ENCODE measurements at places on chromosomes 12 and 14.

- DNase-seq, result no peak
Observed at GRCh38 chr12:5808981-5809380, 136.1 kb downstream of the ANO2 start.

- peak; percentile 61 for DNase-seq
Observed at GRCh38 chr14:80212023-80212397, 706 bp upstream of the DIO2 start.

GRCh38 chr12:89977405-89978085 lies 268.9 kb upstream of the ATP2B1 start:
- no peak for DNase-seq

DNA sequence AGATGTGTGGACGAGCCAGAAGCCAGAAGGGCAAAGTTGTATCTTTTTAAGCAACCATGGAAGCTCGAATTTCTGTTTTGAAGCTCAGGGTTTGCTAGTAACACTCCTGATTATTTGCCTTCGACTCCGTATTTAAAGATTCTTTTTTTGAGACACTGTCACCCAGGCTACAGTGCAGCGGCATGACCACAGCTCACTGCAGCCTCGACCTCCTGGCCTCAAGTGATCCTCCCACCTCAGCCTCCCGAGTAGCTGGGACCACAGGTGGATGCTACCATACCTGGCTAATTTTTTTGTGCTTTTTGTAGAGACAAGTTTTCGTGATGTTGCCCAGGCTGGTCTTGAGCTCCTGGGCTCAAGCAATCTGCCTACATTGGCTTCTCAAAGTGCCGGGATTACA lies 18.7 kb upstream of the OASL start:
- DNase-seq, result no peak

- DNase-seq, result no peak
Observed at GRCh38 chr14:91220581-91221000, 23.9 kb downstream of the GPR68 start.

DNA sequence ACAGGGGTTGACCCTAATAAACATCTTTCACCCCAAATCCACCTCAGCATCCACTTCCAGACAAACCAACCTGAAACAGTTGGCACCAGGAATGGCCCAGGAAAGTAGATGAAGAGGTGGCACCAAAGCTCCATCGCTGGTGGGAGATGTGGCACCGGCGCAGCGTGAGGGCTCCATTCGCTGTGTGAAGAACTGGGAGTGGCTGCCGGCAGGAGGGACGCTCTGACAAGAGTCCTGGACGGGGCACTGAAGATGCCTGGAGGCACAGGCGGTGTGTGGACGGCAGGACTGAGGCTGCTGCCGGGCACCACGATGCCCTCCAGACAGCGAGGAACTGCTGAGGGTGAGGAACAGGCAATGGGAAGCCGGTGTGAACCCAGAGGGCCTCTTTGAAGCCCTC lies 29.3 kb downstream of the DIO3 start:
- DNase-seq, result no peak

GRCh38 chr14:30982533-30982932 lies 42.9 kb upstream of the AP4S1 start:
- DNase-seq, result no peak

DNA sequence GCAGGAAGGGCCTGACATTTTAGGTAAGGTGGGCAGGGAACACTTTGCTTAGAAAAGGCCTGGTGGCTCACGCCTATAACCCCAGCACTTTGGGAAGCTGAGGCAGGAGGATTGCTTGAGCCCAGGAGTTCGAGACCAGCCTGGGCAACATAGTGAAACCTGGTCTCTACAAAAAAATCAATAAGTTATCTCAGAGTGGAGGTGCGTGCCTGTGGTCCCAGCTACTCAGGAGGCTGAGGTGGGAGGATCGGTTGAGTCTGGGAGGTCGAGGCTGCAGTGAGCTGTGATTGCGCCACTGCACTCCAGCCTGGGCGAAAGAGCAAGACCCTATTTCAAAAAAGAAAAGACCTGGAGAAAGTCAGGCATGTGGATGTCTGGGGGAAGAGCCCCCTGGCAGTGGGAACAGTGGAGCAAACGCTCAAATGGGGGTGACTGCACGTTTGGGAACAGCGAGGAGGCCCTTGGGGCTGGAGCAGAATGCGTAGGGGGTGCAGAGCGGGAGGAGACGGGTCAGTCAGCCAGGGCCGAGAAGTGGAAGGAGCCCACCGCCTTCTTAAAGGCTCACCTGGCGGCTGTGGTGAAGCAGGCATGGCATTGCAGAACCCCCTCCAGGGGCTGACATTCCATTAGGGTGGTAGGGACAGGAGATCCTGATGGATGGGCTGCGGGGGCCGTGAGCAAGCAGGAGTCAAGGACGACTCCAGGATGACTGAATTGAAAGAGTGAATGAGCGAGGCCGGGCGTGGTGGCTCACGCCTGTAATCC lies 6.2 kb upstream of the KIF26A start:
- DNase-seq, result no peak

DNA sequence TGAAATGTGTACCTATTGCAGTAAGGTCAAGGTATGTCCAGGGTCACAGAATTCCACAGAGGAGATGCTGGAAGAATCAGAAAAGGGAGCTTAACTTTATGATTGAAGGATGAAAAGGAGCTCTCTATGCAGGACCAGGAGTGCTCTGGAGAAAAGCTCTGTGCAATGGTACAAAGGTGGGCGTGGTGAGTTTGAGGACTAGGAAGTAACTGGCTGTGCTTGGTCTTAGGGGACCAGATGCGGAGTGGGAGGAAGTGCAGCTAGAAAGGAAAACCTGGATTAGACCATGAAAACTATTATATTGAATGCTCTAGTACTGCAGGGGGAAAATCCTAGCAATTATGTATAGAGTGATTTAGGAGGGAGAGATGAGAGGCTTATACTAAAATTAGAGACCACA lies 56.8 kb downstream of the BTG1 start:
- peak; percentile 27 for DNase-seq

- DNase-seq, result no peak
Observed at GRCh38 chr14:75404847-75405246, 23.0 kb upstream of the JDP2 start.

DNA sequence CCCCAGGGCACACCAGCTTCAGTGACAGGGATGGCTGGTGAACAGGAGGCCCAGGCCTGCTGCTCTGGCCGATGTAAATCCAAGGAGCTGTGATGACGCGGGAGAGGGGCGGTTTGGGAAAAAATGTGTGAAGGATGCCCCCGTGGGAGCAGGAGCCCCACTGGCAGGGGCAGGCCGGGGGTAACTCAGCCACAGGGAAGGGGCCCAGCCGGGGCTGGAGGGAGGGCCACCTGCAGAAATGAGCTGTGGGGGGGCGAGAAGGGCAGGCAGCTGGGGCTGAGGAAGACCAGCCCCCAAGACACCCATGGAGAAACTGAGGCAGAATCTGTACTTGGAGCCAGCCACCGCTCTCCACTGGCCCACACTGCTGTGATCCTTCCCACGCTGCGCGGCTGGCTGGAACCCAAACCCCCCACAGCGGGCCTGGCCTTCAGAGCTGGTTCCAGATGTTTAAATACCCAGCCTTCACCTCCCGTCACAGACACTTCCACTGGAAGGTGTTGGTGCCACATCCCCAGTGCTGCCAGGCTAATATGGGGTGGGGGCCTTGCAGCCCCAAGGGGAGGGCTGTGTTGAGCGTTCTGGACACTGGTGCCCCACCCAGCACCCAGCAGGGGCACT lies 28.5 kb upstream of the ANKRD9 start:
- no peak for DNase-seq

DNA sequence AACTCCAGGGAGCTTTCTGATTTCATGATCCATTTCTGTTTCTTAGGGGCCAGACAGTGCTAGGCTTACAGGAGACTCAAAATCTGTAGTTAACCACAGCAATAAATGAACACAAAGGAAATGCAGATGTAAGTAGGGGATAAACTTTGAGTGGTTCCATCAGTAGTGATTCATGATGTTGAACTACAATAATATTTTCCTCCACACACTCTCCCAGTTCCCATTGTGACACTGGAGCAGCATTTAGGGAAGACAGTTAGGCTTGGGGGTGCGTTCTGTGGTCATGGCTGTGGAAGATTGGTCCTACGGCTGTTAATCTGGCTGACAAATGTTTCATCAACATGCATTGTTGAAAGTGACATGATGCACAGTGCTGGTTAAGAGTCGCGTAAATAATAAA lies 66.9 kb downstream of the HMGA2 start:
- no peak for DNase-seq

DNA sequence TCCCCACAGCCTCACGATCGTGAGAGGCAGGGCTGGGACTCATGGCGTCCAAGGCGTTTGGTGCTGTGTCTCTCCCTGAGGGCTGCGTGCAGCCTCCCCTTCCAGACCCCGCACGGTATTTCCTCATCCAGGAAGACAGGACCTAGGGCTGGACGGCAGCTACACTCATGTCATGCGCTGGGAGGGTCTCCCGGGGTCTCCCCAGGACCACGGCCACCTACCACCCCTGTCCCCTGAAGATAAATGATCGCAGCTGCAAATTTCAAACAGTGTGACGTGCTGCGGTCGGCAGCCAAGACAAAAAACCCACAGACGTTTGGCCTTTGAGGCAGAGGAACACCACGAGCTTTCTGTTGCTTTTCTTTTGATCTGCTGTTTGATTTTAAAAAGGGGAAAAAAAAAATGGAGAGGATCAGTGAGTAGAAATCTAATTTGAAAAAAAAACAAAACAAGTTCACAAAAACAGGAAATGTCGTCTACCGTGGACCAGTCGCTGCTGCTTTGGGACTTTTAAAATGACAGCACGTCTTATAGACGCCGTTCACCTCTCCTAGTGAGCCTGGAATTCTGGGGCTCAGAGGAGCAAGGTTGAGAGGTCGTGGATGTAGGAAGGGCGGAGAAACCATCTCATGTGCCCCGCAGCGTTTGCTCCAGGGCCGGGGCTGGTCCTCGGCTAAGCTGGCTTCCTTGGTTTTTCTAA lies 237.6 kb downstream of the SLC41A2 start:
- peak; percentile 36 for DNase-seq

DNA sequence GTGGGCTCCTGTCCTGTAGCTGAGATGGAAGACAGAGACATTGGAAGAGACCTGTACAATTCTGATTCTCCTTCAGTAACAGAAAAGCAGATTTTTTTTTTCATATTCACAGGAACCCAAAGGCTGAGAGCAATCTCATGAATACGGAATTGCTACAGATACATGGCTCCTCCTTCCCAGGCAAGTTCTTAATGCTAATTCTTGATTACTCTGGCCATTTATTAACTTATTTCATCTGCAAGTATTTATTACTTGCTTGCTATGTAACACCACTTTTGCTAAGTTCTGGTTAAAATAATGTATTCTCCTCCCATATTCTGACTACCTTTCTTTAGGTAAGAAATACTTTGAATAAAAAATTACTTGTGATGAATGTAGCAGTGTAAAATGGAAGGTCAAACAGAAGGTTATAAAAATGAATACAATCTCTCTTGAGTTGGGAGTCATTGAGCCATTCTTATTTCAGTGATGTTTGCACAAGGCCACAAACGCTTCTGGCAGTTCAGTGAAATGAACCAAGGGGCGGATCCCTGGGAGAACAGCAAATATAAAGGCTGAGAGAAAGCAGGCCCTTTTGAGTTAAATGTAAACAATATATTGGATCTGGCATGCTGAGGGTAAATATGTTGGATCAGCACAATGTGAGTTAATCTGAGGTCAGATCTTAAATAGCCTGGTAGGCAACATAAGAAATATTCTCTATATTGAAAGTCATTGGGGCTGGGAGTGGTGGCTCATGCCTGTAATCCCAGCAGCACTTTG lies 37.6 kb downstream of the MUCL1 start:
- DNase-seq, result no peak

- DNase-seq, result no peak
Observed at GRCh38 chr14:31241450-31242114, 34.0 kb upstream of the HECTD1 start.

- DNase-seq, result no peak
Observed at GRCh38 chr14:99784508-99784907, 8.7 kb upstream of the EML1 start.

DNA sequence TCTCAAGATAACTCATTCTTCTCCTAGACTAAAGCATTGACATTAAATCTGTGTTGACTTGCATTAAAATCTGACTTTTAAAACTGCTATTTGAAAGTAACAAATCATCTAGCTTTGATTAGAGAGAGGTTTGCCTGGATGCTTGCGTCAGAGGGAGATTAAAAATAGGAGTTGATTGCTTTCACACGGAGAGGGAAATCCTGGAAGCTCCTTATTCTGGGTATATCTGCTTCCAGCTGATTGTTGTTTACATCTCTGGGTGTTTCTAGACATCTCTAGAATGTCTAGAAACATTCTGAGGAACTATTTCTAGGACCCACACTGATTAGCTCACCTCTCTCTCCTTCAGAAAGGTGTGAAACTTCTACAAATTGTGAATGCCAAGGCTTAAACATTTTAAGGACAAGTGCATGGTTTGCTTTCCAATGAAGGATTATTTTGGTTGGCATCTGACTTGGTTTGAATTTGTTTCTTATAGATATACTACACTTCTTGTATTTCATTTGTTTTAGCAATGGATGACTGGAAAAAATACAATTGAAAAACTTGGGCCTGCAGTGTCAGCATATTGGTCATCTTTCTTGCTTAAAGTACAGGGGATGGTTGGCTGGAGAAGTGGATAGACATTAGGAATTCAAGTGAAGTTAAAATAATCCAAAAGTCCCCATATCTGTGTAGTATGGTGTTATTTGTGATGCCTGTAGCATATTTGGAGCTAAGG lies 2.1 kb downstream of the DIP2B start:
- DNase-seq, result no peak

GRCh38 chr12:43586646-43587245 lies 34.7 kb upstream of the ADAMTS20 start:
- no peak for DNase-seq

- no peak for DNase-seq
Observed at GRCh38 chr12:72054511-72054910, 115.9 kb downstream of the TPH2 start.

- DNase-seq, result peak; percentile 31
Observed at GRCh38 chr12:47774663-47775062, 1.6 kb downstream of the SLC48A1 start.

DNA sequence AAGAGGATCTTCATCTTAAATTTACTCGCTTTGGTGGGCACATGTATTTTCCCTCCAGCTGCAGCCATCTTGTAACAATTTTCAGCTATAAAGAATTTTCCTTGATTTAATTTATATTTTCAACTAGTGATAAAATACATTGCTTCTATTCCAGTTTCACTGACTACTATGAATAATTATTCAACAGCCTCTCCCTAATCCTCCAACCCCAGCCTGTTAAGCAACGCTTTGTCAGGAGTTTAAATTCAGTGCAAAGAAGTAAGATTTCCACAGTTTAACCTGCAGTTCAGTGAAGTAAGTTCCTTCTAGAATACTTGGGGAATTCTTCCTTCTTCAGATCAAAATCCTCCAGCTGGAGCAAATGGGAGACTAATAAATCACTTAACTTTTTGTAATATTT lies 180.2 kb downstream of the MSRB3 start:
- no peak for DNase-seq

- no peak for DNase-seq
Observed at GRCh38 chr12:13725049-13725448, 256.4 kb downstream of the GRIN2B start.

DNA sequence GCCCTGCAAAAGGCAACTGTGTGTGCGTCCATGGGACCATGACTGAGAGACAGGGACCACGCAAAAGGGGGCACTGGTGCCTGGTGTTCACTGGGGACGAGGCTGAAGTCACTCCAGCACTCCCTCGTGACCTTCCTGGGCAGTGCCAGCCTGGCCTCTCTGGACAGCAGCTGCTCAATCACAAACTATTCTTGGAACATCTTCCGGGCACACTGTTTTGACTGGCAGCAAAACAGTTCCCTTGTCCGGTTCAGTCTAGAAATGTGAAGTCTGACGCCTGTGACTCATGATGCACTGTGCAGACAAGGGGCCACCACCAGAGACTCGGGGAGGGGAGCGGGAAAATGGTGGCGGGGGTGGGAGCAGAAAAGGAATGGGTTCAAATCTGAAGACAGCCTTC lies 20.8 kb downstream of the SNRNP35 start:
- no peak for DNase-seq

GRCh38 chr12:62331306-62331705 lies 71.1 kb downstream of the USP15 start:
- no peak for DNase-seq
